Fibroblast of skin of left biceps (primary cell): ENCODE measurements at places on chromosomes 12 and 14.

GRCh38 chr14:68694516-68695235 is 98.2 kb downstream of the ZFP36L1 start:
- DNase-seq: no peak

- DNase-seq: no peak
Measured at GRCh38 chr12:59491877-59492276, 104.0 kb upstream of the SLC16A7 start.

- no peak for DNase-seq
Measured at GRCh38 chr12:62288328-62288727, 28.1 kb downstream of the USP15 start.

- DNase-seq: no peak
Measured at GRCh38 chr14:95956601-95957460, 80.2 kb downstream of the TUNAR start.

- no peak for DNase-seq
Measured at GRCh38 chr12:112969547-112970306, 8.6 kb upstream of the OAS2 start.

DNA sequence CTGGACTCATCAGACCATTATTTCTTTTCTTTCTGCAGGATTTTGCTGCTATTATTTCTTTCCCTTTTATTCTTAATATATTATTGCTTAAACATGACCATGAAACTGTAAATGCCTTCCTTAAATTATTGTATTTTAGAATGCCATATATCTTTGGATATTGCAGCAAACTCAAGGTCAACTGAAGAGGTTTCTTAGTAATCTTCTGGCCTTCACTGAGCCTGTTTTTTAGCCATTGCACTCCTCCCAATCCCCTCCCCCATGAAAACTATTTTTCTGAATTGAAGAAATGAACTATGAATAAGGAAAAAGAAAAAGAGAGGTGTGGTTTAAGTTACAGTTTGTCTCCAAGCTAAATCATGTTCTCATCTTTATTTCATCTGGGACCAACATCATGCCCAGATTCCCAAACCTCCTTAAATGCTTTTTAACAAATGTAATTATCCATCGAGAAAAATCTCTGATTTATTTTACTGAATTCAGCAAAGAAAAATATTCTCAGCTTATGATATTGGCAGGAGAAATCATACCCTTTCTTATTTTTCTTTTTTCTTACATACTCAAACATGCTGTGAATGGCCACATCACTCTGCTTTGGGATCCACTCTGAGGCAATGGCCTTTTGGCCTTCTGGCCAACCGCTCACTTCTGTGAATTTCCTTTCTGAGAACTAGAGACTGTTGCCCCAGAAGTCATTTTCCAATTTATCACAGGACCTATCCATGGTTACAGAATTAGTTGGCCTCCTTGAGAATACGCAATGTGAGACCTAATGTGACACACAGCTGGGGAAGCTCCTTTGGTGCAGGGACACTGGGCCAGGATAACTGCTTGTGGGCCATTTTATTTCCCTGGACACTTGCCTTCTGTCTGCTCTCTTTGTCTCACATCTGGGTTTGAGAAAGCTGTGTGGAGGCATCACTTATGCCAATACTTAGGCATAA is 50.9 kb downstream of the IGF1 start:
- no peak for DNase-seq

DNA sequence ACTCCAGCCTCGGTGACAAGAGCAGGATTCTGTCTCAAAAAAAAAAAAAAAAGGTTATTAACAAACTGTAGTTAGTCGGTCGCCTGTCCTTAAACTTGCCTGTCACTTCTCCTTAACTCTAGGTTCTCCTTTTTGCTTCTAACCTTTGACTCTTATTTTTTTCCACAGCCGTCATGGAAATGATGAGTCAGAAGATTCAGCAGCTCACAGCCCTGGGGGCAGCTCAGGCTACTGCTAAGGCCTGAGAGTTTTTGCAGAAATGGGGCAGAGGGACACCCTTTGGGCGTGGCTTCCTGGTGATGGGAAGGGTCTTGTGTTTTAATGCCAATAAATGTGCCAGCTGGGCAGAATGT is 418 bp upstream of the MYG1 start:
- DNase-seq: no peak

DNA sequence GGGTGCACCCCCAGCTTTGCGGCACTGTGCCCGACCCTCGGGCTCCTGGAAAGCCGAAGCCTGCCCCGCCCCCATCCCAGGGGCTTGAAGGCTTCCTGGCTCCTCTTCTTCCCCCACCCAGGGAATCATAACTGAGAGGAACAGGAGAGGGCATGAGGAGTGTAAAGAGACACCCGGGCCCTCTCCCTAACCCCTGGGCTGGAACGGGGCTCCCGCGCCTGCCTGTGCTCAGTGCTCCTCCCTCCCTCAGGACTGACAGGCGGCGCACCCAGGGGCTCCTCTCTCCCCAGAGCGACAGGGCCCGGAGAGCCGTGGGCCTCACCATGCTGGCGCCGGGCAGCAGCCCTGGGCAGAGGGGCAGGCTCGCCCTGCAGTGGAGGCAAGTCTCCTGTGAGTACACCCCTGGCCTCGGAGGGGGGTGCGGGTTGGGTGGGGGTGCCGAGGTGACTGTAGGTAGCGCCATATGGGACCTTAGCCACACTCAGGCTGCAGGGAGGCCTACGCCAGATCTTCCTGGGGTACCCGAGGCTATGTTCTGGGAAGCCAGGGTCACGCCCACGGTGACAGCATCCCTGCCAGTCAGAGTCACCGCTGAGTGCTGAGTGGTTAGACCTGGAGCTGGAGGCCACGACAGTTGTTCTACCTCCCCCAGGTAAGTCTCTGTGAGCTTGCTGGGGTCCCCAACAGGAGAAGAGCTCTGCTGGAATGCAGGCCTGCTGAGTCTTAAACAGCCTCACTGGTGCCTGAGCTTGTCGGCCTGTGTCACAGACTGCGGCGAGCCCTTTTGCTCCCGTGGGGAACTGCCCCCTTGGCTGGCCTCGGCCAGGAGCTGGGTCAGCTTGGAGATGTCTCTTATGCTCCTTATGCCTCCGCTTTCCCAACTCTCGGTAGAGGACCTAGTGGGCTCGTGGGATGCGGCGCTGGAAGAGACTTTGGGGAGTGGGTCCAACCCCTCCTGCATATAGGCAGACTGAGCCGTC is 7.8 kb downstream of the LRTM2 start:
- no peak for DNase-seq

DNA sequence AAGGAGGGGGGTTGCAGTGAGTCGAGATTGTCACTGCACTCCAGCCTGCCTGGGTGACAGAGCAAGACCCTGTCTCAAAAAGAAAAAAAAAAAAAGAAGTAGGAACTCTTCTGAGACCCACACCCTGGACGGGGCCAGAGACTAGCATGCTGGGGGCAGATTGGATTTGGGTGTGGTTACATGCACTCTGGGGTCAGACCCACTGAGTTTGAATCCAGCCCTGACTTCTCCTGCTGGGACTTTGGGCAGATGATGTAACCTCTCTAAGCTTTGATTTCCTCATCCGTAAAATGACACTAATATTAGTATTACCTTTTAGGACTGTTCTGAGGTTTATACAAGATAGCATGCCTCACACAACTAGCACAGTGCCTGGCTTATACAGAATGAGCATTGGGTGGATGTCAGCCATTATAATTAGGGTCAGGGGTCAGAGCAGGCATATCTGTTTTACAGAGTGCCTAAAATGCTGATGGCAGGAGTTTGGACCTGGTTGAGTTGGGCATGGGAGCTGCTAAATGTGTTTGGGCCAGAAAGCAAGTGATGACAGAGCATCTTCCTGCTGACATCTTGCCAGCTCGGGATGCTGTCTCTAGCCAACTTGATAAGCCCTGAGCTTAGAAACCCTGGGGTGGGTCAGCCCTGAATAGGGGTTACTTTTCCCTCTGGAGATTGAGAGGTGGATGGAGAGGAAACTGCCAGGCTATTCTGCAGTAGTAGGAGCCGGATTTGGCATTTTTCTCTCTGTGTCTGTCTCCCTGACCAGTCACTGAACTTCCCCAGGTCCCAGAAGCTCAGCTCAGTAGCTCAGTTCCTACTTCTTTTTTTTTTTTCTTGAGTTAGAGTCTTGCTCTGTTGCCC is 15.5 kb downstream of the TPCN1 start:
- no peak for DNase-seq

- no peak for DNase-seq
Measured at GRCh38 chr12:75868501-75868900, 163.1 kb downstream of the PHLDA1 start.

DNA sequence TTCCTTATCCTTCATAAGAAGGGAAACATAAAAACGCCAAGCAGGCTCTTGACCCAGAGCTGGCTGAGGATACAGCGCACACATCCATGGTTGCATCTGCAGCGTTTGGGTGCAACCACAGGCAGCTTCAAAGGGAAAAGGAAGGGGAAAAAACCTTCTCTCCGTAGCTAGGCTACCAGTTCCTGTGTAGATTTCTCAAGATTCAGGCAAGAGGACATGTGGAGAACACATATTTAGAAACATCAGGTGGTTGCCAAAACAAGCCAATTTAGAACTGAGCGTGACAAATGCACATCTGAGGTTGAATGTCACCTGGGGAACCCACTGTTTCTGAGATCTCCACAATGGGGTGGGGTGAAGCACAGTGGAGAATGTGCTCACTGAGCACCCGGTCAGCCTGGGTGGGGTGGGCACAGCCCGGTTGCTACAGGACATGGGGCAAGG is 78.3 kb upstream of the BDKRB2 start:
- DNase-seq: no peak

DNA sequence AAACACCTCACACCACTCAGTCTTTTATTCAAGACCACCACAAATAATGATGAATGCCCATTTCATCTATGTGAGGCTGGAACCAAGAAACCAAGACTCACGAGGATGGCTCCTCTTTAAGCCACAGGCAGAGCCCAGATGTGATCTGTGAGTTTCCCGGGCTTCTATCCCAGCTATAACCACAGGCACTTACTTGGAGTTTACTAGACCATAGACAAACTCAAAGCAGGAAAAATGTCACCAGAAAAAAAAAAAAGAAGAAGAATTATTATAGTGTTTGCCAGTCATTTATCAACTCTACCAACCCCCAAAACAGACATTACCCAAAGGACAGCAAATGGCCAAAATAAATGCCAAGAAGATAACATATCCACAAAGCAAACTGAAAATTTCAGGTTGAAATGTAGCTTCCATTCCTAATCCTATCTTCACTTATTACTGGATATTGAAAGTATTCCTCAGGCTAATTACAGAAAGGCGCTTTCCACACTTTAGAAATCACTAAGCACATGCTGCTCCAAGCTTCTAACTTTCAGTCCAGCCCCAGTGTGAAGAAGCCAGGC is 44.7 kb downstream of the ZFYVE1 start:
- no peak for DNase-seq

- no peak for DNase-seq
Measured at GRCh38 chr12:92105676-92106075, 40.0 kb downstream of the BTG1 start.

GRCh38 chr12:53324113-53324778 is 2.8 kb upstream of the AAAS start:
- DNase-seq: no peak

GRCh38 chr12:32821293-32821692 is 65.6 kb upstream of the YARS2 start:
- no peak for DNase-seq

DNA sequence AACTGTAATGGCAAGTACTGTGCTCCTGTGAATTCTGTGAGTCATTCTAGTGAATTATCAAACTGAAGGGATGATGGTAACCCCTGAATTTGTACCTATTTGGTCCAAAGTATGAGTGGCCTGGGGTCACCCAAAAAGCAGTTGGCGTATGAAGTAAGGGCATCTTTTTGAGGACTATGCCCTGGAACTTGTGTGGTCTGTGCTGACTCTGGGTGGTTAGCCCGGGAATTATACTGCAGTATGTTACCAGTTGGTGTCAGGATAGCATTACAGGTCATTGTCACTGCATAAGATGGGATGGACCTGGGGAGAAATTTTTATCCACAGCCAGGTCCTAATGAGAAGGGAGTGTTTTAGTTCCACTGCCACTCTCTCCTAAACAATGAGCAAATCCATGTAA is 174.7 kb downstream of the SSPN start:
- no peak for DNase-seq

GRCh38 chr12:123223241-123223668 is 9.7 kb downstream of the MPHOSPH9 start:
- no peak for DNase-seq

GRCh38 chr14:32426586-32427388 is 97.7 kb downstream of the AKAP6 start:
- no peak for DNase-seq

- DNase-seq: no peak
Measured at GRCh38 chr12:124550123-124551089, 17.0 kb downstream of the NCOR2 start.

DNA sequence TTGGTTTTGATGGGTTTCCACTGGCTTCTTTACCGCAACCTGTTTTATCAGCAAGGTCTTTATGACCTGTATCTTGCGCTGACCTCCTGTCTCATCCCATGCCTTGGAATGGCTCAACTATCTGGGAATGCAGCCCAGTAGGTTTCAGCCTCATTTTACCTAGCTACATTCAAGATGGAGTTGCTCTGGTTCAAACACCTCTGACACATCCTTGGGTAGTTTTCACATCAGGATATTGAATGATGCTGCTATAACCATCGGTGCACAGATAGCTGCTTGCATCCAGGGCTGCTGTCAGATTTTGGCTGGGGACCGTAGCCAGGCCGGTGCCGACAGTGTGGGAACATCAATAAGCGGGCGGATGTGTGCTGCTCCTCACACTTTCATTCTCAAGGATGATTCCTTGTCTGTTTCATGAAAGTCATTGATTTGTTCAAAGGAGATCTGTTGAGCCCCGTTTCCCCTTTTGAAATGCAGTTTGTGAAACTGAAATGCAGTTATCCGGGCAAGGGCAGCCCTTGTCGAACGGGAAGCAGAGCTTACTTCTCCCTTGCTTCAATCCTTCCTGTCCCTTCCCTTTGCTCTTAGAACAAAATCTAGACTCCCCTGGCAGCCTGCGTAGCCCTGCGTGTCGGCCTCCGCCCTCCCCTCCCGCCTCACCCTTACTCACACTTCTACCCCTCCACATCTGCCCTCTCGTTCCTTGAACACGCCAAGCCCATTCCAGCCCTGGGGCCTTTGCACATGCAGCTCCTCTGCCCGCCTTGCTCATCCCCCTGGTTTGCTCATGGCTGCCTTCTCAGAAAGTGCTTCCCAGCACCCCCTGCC is 49.2 kb upstream of the NCOR2 start:
- DNase-seq: no peak
